ENCODE measurements at places on chromosomes 11 and 22.

- DNase-seq = no peak
Measured at GRCh38 chr11:29957431-29957830, 59.4 kb downstream of the KCNA4 start.

- no peak for DNase-seq
Measured at GRCh38 chr11:77449060-77449521, 24.8 kb downstream of the PAK1 start.

DNA sequence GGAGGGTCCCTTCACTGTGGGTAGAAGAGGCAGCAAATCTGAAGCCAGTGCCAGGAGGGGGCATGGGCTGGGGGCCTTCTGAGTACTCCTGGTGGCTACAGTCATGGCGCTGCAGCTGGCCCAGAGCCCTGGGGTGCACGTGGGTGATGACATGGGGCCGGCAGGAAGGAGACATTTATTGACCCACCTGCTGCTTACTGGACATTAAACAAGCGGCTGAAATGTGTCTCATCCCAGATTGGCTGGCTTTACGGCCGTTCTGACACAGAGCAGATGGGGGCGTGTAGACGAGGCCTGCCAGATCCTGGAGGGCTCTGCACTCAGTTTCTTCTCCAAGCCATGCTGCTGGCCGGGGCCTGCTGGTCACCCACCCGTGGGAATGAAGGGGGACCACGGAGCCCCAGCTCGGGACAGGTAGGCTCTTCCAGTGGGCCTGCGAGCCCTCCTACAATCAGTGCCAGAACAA, 906.9 kb downstream of the BRD1 start:
- no peak for DNase-seq

DNA sequence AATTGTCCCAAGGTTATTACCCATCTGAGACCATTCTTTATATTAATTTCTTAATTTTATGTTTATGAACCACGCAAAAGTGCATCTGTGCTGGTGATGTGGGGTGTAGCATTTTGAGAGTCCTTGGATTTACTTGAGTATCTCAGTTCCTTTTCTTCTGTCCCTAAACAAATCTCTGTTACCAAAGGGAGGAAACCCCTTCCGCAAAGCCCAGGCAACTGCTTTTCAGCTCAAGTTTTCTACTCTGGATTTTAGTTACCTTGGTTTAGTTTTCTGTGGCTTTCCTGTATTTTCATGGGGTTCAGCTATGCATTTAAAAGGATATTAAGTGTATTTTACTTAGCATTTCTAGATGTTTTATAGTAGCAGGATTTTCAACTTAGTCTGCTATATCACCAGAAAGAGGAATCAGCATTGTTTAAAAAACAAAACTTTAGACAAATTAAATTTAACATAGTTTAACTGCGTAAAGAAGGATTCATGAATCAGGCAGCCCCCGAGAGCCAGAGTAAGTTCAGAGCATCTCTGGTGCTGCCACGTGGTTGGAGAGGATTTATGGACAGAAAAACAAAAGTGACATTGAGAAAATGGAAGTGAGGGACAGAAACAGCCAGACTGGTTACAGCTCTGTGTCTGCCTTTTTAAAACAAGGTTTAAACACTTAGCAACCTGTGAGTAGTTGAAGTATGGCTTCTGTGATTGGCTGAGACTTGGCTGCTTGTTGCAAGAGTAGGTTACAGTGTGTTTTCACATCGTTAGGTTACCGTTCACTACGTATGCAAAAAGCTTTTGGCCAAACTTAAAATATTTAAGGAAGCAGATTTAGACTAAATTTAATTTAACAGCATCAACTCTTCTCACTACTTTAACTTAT, 9.6 kb downstream of the ADM start:
- no peak for DNase-seq

DNA sequence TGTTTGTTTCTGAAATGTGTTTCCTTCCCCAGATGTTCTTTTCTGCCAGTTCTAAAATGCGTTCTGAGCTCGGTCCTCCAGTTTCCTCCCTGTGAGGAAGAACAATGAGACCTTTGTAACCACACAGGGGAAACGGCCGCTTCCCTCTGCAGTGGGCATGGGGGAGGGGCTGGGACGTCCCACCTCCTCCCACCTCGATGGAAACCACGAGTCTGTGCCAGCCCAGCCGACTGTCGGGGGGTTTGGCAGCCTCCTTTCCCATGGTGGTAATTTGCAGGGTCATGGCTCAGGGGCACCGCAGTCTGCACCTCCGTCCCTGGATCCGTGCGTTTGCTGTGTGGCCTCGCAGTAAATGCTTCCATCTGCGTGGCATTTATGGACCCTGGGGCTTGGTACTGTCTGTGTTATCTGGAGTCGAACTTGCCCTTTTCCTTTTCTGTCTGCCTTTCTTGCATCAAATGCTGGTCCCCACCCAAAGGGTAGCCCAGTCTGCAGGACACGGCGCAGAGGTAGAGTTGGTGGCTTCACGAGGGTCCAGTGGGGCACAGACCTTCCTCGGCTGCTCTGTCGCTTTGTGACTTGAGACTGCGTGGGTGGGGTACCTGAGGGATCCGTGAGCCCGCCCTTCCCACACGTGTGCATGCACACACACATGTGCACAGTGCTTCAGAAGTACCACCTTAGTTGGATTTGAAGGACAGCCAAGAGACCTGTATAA, 16.1 kb downstream of the LRP5 start:
- no peak for DNase-seq

GRCh38 chr11:27282806-27283205, 80.2 kb downstream of the CCDC34 start:
- no peak for DNase-seq

DNA sequence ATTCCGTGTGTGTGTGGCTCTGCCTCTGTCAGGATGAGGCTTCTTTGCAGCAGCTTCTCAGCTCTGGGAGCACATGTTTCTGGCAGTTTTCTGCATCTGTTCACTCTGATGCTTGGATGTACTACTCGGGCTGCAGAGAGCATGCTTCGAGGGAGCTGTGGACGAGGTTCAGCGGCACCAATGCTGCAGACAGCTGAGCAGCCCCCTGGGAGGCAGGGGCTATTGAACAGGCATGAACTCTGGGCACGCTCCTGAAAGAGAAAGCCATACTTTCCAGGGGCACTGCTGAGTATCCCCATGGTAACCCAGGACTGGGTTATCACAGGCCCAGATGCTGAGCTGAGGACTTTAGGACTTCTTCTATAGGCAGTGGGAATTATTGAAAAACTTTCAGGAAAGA, 33.8 kb downstream of the ADAMTS8 start:
- no peak for DNase-seq

- DNase-seq = no peak
Measured at GRCh38 chr22:35657571-35658312, 9.5 kb downstream of the APOL6 start.

GRCh38 chr11:94183886-94184264, 55.2 kb downstream of the PANX1 start:
- DNase-seq = no peak

GRCh38 chr22:17924735-17925364, 99.5 kb downstream of the MICAL3 start:
- DNase-seq = no peak

GRCh38 chr22:47848184-47848920, 1085.9 kb downstream of the TBC1D22A start:
- no peak for DNase-seq

DNA sequence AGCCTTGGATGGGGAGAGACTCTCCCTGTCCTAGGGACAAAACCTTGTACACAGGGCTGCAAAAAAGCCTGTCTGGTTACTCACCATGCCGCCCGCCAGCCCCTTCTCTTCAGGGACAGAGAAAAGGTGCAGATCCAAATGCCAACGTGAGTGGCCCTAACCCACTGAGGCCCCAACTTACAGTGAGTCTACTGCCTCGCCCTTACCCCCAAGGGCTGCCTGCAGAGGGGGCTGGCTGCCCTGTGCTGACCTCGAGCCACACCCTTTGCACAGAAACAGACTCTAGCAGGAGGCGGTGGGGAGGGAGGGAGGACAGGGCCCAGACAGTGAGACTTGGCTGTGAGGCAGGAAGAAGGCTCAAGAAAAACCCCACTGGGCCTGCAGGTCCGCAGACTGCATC, 13.6 kb upstream of the CHST1 start:
- no peak for DNase-seq
